ENCODE measurements at places on chromosomes 6 and 20.

GRCh38 chr6:157787080-157787479 lies 36.0 kb upstream of the SNX9 start:
- no peak for DNase-seq

DNA sequence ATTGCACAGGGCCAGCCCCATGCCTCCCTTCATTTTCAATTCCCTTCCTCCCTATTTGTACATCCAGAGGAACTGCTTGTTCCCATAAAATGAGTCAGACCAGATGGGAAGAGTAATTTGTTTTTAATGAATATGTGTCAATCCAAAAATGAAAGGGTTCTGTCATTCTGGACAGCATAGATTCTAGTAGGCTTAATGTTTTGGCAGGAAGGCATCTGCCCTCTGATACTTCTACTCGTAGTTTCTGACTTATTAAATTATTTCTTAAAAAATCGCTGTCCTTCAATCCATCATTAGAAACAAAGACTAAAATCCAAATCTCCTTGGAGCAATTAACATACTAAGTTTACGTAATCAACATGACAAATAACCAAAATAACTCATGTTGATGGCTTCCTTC lies 665.5 kb downstream of the TENT5A start:
- DNase-seq, result no peak

DNA sequence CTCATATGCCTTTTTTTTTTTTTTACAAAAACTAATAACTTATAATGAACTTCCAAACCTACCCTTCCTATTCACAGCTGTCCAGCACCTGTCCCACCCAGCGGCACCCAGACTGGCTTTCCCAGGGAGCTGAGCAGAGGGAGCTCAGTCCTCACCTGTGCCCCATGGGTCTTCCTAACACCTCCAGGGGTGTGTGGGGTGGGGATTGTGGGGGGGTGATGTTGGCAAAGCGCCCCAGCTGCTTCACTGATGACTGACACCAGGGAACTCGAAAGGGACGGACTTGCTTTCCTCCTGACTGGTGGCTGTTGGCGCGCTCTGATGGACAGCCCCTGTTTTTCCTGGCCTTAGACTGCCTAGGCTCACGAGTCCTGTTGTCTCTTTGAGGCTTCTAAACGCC lies 14.2 kb upstream of the SYNJ2 start:
- DNase-seq, result no peak

DNA sequence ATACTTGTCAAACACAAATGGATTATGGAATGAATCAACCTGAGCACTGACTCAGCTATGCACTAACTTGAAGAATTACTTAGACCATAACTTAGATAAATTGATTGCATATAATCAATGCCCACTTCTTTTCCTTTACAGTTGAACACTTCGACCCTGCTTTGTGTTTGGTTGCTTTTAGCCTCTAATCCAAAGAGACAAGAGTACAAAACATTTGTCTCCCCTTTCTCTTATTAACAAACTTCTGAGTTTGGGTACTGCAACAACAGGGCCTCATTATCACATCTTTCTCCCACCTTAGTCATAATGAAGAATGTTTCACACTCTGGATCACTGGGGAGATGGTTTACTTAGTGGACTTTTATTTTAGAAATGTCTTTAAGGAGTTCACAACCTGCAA lies 2.6 kb upstream of the TAAR6 start:
- DNase-seq, result no peak

GRCh38 chr20:58023781-58024180 lies 204.7 kb downstream of the ANKRD60 start:
- no peak for DNase-seq

DNA sequence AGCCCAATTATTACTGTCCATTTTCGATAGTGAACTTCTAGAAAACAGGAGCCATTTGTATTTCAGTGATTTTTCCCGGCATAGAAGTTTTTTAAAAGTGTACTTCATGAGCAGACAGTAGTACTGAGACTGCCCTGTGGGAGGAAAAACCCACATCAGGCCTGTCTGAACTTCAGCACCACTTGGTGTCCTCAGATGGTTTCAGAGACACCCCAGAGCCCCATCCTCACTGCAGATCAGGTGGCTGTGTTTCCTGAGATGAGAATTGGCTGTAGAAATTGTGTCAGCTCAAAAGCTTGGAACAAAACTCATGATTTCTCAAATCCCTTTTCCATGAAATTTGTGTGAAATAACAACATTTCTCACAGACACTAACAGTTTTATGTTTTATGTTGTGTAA lies 110.0 kb upstream of the RIN2 start:
- no peak for DNase-seq

DNA sequence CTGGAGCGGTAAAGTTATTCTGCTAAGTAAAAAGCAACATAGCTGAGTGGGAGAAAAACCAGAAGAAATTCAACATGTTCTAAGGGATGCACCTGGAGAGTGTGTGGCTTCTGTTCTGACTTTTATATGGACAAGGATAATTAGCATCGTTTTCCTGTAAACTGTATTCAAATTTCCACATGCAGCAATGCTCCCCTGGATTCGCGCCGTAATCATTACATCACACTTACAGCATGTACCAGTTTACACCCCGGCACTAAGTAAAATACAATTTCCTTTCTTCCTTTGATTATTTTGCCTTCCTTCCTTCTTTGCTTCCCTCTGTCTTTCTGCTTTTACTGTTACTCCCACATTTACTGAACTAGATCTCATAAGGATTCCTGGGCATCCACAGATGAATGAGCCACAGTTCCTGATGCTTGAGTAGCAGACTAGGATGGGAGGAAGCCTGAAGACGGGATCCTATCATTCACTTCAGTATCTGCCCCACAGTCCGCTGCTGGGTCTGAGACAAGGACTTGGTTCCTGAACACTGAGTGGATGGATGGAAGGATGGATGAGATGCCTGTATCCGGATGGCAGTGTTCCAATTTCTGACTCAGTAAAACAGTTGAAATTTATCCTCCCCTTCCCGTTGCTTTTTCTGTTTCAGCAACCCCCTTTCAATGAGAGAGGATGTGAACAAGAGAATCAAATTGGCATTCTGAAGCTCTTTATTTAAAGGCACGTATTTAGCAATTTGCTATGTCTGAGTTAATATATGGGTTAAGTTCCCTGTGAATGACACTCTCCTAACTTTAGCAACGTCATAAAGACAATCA lies 174.6 kb downstream of the GJA10 start:
- DNase-seq, result peak; percentile 81

- no peak for DNase-seq
Measured at GRCh38 chr20:25321262-25321831, 69.3 kb downstream of the ABHD12 start.

DNA sequence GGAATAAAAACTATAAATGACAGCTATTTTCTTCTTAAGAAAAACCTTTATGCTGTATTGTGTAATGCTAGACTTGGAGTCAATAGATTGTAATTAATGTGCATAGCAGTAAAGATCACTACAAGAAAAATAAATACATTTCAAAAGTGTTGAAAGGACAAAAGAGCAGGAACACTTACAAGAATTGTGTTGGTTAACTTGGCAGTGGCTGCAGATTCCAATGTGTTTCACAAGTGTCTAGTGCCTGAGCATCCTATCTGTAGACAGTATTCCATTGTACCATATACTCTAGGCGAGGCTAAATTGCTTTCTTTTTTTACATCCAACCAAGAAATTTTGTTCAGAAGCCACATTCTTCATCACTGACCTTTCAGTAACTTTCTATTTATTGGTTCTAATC lies 924.1 kb downstream of the EPHA7 start:
- DNase-seq, result peak; percentile 72

DNA sequence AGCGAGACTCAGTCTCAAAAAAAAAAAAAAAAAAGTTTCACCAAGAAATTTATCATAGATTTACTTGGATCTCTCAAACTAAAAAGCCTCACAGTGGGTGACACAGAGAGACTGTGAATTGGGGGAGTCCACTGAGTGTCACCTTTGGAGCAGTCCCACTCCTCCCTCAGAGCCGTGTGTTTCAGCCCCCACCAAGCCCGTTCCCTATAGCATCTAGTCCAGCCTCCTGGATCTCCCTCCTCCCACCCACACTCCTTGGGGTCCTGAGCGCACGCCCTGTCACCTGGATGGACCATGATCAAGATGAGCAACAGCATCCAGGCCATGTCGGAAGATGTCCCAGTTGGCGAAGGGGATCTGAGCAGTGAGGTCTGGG lies 422 bp downstream of the NCR3 start:
- DNase-seq, result no peak

GRCh38 chr20:52118016-52118623 lies 73.5 kb downstream of the ZFP64 start:
- no peak for DNase-seq

DNA sequence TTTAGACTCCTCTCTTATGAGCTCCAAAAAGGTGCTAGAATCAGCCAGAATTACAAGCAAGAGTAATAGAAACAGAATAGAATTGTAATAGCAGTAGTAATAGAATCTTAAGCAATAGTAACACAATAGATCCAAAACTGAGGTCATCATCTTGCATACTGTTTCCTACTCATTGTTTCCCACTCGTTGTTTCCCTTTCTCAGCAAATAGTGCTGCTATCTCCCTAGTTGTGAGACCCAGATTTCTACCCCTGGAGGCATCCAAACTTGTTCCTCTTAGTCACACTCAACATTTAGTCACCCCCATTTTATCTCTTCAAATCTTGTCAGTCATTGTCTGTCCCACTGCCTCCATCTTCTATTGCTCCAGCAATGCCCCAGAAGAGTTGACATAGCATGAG lies 356.9 kb upstream of the MARCKS start:
- DNase-seq, result no peak

DNA sequence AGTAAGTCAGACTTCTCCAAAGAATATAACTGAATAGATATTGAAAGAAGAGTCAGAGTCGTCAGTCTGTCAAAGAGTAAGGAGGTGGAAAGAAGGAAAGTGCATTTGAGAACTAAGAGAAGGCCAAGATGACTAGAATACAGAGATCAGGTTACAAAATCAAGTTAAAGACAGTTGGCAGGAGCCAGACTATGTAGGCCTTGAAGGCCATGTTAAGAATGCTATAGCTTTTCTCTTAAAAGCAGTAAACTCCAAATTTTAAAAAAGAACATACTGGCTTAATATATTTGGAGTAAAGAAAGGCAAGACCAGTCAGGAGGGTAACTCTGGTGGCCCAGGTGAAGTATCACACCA lies 68.8 kb downstream of the IBTK start:
- DNase-seq, result no peak

DNA sequence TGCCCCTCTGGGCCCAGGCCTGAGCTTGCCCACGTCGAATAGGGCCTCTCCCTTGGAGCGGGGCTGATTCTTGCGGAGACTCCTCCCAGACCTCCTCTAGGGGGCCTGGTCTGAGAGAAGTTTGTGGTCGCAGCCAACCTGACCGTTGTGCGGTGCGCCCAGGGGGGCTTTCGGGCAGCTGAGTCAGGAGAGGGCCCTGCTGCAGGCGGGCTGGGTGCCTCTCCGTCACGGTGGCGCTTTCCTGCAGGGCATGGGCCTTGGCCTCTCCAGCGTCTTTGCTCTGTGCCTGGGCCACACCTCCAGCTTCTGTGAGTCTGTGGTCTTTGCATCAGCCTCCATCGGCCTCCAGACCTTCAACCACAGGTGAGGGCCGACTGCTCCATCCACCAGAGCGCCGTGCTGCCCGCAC lies 12.9 kb downstream of the SLC17A9 start:
- no peak for DNase-seq

DNA sequence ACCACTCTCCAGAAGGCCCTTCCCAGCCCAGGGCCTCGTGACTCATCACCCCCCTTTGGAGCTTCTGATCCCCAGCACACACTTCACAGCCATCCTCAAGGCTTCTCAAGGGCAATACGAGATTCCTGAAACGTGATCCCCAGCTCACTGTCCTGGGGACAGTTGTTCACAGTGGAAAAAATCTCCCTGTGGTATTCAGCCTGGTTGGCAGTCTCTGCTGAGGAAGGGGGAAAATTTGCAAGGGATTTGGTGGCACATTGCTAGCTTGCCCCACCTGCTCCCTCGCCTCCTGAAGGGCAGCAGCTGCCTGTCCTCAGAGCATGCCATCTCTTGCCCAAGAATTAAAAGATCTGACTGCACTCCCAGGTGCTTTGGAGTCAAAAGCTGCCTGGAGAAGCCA lies 20.7 kb upstream of the PKHD1 start:
- DNase-seq, result no peak

- DNase-seq, result no peak
Measured at GRCh38 chr6:169923468-169924464, 172.3 kb downstream of the ERMARD start.

GRCh38 chr6:11231108-11231463 lies 1.4 kb downstream of the NEDD9 start:
- DNase-seq, result no peak
